CD4-positive, CD25-positive, alpha-beta regulatory T cell (primary cell): ENCODE measurements at places on chromosomes 2 and 18. TPM values are rescaled to one million over a fixed set of nuclear protein-coding genes. Genes with fewer than 3 reads are reported as not detected.

SIX2 gene
- total RNA-seq, result not detected

AFF3 gene
- 10.1 TPM for total RNA-seq

SNORC gene
- total RNA-seq, result 1.3 TPM

PSTPIP2 gene
- total RNA-seq, result 14.3 TPM

LRRC30 gene
- not detected for total RNA-seq

SLC16A14 gene
- not detected for total RNA-seq

NAB1 gene
- total RNA-seq, result 42.7 TPM

TBR1 gene
- total RNA-seq, result 0.32 TPM

DUSP19 gene
- total RNA-seq, result 1.2 TPM

CCDC148 gene
- total RNA-seq, result not detected

CETN1 gene
- not detected for total RNA-seq

COL4A3 gene
- total RNA-seq, result not detected
